ENCODE measurements at places on chromosomes 12 and 14.

DNA sequence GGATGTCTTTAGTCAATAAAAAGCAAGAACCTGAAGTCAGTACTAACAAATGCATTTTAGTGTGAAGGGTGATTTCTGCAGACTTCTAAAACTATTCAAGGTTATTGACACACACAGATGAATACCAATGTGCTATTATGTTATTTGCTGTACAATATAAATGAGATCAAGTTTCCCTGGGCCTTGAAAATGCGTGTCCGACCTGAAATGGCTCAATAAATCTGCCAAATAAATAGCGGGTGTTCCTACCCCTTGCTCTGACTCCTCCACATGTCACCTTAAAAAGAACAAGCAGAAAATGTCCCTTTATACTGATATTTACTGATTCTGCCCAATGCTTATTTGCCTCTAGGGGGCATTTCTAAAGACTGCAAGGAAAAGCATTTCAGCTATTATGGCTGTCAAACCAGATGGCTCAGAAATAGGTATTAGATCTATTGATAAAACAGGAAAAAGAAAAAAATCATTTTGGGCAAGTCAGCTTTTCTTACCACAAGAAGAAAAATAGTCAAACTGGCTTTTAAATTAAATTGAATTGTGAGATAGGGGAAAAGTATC lies 367.3 kb upstream of the KITLG start:
- no peak for DNase-seq

DNA sequence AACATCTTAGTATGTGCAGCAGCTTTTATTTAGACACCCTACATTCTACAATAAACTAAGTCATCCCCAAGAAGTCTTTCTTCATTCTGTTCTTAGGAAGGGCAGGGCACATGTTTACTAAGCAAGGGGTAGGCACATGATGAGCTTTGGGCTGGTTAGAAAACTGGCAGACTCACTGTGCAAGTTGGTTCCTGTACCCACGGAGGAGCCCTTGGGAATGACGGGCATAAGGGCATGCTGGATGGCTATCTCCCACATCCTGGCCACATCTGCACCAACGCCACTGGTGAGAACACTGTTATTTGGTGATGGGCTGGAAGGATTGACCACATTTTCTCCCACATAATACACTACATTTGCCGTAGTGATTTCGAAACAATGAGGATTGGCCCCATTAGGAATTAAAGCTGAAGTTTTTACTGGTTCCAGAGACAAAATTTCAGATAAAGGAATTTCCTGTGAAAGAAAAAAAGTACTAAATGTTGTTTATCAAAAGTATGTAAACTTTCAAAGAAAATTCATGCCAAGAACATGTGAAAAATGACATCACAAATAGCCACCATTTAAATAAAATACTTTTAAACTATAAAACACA lies 297.0 kb downstream of the PRKD1 start:
- no peak for DNase-seq

DNA sequence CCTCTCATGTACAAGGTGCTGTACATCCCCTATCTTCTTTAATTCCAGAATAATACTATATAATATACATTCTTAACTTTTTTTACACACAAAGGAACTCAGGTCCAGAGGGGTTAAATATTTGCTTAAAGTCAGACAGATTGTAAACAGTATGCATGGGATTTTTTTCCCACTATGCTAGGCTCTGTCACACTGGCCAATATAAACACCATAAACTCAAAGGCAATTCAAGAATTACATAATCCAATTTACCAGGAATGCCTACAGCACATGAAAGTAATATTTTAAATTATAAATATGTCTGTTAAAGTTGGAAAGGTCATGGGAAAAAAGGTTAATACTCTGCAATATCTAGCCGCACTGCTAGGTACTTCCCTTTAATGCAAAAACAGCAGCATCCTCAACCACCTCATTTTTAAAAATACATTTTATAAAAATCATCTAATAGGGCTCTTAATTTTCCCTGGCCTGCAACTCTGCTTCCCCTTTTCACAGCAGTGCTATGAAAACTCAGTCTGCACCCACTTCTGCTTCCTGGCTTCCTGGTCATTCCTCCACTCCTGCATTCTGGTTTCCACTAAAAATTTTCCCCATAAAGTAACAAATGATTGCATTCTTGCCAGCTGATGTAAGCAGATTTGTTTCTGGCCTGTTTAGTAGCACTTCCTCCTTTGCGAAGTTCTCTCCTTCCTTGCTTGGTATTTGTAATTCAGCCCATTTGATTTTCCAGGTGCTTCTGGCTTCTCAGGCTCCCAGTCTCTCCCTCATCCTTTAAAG lies 128.1 kb downstream of the ITPR2 start:
- no peak for DNase-seq

DNA sequence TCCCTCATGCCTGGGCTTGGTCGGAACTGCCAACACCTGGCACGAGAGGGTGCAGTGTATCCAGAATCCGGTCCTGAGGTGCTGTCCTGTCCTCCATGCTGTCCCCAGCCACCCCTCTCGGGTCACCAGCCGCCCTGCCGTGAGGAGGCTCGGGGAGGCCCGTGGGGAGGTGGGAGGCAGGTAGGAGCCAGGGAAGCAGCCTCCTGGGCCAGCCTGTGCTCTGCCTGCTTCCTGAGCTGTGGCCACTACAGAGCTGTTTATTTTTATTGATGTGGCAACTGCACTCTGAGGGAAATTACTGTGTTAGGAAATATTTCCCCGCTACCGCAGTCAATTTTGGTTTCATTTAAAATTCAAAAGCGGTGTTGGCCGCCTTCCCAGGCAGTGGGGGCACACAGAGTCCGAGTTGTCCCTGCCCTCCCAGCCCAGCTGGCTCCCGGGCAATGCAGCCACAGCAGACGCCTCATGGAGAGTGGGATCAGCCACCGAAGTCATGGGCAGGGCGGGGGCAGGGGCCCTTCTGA lies 18.3 kb downstream of the NOC4L start:
- DNase-seq, result no peak

DNA sequence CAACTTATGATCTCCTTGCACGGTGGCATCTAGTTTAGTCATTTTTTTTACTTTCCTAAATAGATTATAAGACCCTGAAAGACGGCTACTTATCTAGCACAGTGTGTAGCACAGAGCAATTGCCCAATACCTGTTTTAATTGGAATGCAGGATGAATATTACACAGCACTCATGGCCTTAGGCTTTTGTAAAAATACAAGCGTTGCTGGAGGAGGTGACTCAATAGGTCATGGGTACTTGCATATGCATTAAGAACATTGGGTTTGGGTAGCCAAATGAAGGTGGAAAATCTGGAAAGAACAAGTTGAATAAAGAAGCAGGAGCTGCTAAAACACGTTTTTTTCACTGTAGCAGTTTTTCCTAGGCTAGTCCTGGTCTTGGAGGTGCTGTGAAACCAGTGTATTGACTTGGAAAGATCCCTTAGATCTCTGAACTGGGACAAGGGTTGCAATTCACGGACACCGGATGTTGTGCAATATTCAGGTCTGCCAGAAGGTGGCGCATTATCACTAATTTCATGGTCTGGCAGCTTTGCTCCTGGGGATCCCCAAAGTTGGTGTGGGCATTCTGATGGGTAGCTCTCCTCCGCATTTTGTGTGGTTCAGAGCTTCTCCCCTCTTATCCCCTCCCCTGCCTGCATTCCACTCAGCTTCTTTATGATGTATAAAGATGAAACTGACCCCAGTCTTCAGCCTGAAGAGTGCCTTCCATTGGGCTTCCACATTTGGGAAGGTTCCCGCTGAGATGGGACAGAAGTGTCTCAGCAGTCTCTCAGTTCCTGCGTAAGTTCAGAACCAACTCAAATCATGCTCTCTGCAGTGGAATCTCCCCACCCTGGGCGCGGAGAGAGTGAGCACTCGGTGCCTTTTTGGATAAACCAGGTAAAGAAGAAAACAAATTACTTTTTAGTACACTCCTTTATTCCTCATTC lies 278.3 kb downstream of the NRXN3 start:
- DNase-seq, result no peak

- no peak for DNase-seq
Measured at GRCh38 chr12:13001775-13002040, 1.6 kb upstream of the HEBP1 start.

DNA sequence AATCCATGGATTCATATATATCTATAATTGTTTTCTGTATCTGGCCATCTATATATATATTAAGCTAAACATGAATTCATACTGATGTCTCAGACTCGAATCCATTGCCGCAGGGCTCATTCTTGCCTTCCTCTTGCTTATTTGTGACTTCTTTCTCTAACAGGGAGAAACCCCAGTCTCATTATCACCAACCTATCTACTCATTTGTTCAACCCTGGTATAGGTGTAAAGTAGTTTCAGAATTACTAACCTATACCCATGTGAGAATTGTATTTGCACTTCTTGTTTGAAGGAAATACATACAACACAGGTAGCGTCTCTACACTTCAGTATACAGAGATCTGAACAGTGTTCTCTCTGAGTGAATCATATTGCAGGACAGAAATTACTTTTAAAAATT lies 77.7 kb downstream of the PTPN11 start:
- DNase-seq, result no peak

DNA sequence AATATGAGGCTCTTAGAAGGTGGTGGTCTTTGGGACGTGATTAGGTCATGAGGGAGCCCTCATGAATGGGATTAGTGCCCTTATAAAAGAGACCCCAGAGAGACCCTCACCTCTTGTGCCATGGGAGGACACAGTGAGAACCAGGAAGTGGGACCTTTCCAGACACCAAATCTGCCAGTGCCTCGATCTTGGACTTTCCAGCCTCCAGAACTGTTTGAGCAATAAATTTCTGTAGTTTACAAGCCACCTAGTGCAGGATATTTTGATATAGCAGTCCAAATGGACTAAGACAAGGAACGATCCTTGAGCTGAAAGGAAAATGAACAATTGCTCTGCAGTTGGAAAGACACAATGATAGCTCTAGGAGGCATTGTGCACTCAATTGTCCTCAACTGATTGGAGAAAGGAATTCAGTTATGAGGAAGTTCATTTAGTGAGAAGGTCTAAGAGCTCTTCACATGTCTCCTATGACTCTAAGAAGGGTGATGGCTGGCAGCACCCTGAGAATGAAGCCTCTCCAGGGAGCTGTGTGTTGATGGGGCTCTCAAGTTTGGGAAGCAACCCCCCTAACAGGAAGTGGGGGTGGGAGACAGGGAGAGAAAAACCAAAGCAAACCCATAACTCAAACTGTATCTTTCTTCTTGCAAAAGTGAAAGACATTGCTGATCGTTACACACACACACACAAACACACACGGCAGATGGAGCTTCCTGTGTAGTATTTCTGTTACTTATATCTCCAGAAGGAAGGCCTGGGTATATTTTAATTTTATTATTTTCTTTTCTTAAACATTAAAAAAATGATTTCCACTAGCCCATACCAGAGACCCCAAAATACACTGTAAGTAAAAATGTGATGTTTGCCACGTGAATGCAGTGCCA lies 21.0 kb downstream of the CHST11 start:
- DNase-seq, result no peak

GRCh38 chr12:57469296-57470164 lies 9.9 kb downstream of the GLI1 start:
- no peak for DNase-seq

- DNase-seq, result no peak
Measured at GRCh38 chr12:15856097-15856982, 25.8 kb upstream of the STRAP start.

DNA sequence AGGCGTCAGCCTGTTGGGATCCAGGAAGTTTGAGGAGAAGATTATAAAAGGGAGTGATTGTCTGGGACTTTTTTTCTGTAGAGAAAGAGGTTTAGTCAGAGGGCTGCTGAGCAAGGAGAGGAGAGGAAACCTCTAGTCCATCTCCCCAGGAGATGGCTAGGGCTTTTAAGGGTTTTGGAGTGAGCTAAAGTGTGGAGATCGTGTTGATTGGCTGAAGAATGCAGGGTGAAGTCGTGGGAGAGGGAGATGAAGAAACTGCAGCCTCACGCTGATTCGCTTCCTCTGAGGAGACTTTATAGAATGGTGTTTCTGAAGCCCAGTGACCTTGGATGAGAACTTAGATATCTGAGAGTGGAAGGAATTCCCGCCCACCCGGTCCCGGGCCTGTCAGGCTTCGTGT lies 193.7 kb upstream of the PWP1 start:
- no peak for DNase-seq

GRCh38 chr12:29616664-29617406 lies 119.3 kb upstream of the OVCH1 start:
- DNase-seq, result no peak

DNA sequence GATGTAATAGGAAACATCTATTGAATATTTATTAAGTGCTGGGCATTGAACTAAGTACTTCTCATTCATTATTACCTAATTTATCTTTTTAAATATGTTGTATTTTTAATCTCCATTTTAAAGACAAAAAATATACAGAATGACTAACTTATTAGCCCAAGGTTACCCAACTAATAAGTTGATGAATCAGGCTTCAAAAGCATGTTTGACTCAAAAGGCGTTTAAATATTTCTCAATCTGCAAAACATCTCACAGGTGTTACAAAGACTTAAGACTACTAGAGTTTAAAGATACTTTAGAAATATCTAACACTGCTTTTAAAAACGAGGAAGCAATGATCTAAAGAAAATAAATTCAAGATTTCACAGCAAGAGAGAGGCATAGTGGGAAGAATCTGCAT lies 457.4 kb upstream of the DCN start:
- DNase-seq, result no peak

DNA sequence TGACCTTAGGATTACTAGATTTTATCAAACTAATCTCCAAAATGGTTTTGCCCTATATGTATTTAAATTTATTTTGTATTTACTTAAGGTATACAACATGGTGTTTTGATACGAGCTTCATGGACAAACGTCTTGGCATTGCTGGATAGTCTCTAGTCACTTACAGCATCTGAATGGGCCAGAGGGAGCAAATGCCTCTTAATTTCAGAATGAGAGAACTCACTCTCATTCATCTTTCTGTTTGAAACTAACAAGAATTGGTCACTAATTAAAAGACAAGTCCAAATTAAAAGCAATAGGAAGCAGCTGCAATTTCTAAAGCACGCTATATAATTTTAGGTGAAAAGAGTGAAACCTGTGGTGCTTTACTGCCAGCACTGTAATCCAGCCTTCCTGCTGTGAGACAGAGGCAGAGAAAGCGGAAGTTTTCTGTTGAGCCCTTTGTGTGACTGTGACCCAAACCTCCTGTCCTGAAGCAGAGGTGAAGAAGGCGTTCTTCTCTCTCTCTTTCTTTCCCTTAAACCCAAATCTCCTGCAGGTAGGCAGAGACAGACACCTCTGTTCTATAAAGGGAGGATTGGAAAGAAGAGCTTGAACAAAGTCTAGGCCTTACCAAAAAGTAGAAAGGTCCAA lies 184.6 kb upstream of the NAV3 start:
- DNase-seq, result no peak
